Mucosa of descending colon (tissue), 3 donors: ENCODE measurements at places on chromosomes 12 and 14. TPM values are rescaled to one million over a fixed set of nuclear protein-coding genes. Genes with fewer than 3 reads are reported as not detected.

DNA sequence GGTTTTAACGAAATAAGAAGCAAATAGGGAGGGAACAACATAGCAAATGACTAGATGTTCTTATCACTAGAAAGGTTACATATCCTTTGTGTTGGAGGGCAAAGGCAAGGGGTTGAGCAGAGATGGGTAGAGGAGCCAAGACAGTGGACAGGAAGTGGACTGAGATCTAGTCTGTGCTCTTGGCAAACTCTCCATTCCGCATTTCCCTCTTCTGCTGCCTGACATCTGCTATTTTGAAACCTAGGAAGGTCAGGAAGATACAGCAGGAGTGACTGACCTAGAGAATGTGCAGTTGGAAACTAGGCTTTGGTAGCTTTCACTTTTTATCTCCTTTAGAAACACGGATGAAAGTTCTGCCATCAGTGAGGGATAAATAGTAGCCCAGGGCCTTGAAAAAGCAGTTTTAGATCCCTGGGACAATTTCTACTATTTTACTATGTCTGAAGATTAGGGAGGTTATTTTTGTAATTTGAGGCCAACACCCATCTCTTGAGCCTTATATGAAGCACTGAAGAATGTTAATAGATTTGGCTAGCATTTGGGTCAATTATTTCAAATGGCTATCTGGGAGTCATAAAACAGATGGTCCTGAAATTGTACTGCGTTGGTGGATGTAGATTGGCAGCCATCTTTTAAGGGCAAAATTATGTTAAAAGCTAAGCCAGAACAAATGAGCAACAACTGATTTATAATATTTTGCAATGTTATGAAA, 410.3 kb downstream of the PCNX1 start:
- DNase-seq: no peak

- DNase-seq: peak; percentile 14
Measured at GRCh38 chr12:1083889-1084262, 92.9 kb downstream of the ERC1 start.

DNA sequence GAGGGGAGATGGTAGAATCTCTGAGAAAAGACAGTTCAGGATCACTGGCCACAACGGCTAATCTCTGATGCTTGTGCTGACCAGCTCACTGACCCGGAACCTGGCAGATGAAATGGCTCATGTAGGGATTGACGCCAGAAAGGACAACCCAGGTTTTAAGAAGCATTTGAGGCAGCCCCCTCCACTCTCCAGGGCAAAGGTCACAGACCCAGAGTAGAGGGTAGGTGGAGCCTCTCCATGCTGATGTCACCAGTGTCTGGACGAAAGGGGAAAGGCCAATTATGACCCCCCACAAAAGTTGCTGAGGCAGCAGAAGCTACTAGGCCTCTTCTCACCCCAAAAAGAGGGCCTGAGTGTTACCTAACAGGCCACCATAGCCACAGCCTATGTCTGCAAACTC, 1.2 kb downstream of the METTL1 start:
- DNase-seq: no peak

OTOGL gene
- total RNA-seq: 0.66 TPM

GRCh38 chr12:69438539-69438938, 31.6 kb upstream of the FRS2 start:
- no peak for DNase-seq

DNA sequence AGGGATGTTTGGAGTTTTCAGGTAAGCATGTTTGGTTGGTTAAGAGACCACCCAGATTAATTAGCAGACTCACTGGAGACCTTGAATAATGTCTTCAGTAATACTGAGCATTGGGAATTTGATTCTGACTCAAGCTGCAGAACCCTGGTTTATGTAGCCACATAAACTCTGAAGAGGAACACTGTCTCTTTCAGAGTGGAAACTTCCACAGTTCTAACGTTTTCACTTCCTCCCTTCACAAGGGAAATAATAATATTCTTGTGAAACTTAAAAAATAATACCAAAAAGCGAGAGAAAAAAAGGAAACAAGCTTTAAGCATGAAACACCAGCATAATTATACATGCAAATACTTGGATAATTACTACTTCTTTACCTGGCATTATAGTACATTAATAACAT, 40.0 kb upstream of the ST8SIA1 start:
- DNase-seq: no peak

PZP gene
- not detected for total RNA-seq

DNA sequence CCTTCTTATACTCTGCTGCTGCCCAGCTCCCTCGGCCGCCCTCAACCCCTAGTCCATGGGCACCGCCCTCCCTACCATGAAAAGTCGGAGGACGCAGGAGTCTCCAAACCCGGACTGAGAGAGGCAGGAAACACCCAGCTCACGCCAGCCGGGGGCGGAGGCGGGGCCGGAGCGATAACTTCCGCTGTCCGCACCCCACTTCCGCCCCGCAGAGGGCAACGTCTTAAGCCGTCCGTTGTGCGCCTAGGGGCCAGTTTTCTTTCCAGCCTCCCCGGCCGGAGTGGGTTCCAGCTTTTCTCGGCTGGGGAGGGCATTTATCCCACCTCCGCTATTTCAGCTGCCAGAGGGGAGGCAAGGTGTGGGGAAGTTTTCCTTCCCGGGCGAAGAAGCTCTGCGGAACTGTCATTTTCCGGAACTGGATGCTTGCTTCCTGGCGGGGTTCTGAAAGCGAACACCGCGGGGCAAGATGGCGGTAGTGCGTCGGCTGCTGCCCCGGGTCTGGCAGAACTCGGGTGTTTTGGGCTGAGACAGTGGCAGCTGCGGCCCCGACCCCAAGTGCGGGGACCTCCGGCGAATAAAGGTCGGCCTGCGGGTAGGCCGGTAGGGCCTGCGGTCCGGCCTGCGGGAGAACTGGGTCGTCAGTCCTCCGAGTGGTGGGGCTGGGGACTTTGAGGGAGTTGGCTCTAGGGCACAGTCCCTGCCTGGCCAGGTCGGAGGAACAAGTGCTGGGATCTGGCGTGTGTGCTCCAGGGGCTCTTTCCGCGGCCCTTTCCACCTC, at the start of the genes KCTD10 and UBE3B:
TSS of gene KCTD10 (minus strand) at position 116 of the 778 bp plus-strand sequence. CDS start at position 78, 38 bp downstream.
TSS of gene UBE3B (plus strand) at position 450 of the 778 bp plus-strand sequence. CDS start 5,918 bp downstream, outside the sequence.
- peak; percentile 93 for DNase-seq

DNA sequence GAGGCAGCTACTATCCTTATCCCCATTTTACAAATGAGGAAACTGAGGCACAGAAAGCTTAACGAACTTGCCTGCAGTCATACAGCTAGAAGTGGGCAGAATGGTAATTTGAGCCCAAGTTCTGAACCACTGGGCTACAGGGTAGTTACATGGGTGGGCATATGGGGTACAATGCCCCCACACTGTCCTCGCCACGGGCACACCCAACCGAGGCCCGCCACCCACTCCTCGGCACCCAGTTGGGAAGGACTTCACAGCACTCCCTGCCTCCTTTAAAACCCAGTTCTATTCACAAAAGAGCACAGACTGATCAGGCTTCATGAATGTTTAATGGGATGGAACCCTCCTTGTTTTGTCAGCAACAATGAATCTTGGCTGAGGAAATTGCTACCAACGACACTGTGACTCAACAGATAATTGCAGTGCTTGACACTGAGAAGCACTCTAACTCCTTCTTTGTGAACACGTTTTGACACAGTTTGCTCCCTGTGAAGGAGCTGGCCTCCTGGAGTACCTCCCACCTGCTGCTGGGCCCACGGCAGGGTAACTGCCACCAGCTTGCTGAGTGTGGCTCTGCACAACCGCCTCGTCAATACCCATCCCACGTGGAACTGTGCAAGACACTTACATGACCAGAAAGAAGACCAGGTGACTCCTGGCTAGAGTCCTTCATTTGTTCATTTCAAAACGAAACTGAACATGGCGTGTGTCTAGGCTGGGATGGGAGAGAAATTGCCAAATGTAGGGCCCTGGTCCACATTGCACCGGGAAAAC, 63.5 kb downstream of the CLMN start:
- DNase-seq: no peak

CHD8 gene
- total RNA-seq: 60.5 TPM
